AG20443 (cell line): ENCODE measurements at places on chromosomes 2 and 18.

DNA sequence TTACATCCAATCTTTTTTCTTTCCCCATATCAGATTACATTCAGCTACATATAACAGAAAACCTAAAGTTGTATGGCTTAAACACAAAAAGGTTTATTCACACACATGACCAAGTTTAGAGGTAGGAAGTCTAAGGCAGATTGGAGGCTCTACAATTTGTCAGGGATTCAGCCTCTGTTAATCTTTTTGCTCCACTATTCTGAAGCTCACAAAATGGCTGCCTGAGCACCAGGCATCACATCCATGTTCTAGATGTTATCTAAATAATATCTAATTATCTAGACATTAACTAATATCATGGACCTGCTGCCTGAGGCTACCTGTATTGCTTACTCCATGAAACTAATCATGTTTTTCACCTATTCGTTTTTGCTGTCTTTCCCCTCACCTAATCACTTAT, 23.7 kb upstream of the DSC2 start:
- DNase-seq, result no peak

GRCh38 chr2:41736586-41736985, 311.2 kb upstream of the PKDCC start:
- DNase-seq, result no peak

DNA sequence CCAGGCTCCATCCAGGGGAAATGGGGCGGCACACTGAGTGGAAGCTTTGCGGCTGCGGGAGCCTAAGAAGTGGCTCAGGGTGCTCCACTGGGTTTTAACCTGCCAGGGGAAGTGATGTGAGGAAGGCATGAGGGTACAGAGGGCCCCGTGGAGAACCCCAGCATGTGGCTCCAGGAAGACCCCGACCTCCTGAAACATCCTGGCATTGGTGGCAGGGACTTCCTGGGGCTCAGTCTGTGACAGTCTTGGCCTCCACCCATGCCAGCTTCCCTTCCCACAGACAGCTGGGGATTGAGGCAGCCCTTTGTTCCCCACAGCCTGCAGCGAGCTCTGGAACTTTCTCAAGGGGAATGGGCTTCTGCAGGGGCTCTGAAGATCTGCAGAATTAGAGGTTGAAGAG, 146.6 kb downstream of the TNS1 start:
- no peak for DNase-seq

- DNase-seq, result no peak
These were observed 221.6 kb downstream of the GPD2 start for GRCh38 chr2:156657809-156658208.

DNA sequence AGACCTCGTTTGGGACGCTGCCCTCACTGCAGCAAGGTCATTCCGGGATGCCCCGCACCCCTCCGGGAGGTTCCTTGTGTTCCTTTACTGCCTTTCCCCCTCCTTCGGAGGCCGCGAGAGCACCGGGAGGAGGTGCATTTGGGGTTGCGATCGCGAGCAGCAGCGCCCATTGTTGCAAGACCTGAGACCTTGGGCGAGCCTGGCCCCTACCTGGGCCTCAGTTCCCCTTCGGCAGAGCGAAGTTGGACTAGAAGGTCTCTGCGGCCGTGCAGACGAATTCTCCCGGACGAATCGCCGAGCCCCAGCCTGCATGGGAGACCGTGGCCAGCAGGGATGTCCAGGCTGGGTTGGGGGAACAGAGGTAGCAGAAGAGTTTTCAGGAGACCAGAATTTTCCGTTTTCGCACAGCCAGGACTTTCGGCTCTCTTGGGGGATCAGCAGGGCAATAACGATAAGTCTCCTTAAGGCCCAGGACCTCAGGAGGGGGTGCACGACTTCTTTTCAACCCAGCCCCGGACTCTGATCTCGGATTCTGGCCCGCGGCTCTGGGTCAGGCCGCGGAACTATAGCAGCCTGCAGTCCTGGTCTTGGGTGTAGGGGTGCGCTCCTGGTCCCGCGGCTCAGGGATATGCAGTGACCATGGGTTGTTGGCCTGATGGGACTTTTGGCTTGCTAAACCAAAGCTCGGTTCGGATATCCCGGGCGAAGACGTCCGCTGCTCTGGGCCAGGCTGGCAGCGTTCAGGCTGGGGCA, 2.8 kb downstream of the GDF7 start:
- DNase-seq, result no peak

DNA sequence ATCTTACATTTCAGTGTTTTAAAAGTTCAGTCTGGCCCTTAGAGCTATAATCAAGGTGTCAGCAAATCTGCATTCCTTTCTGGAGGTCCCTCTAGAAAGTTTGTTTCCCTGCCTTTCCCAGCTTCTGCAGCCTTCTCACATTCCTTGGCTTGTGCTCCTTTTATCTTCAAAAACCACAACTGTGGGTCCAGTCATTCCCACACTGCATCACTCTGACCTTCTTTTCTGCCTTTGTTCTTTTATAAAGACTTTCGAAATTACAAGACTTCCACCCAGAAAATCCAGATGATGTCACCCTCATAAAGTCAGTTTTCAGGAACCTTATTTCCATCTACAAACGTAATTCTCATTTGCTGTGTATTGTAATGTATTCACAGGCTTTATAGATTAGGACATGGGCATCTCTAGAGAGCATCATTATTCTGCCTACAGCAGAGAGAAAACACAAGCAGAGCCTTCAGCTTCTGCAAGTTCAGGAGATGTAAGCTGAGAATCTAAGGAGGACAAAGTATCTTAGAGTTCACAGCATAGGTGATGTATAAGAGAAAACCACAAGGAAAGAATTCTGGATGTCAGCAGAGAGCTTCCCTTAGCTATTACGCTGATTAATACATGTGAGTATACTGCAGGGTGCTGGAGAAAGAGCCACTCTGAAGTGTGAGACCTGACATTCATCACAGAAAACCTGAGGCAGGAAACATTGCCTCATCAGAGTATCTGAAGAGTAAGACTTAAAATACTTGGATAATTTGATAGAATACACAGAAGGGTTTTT, 1100.2 kb downstream of the CBLN2 start:
- no peak for DNase-seq

- peak; percentile 13 for DNase-seq
These were observed 264.7 kb downstream of the CCDC85A start for GRCh38 chr2:56448403-56449001.

- no peak for DNase-seq
These were observed 134.1 kb downstream of the FMNL2 start for GRCh38 chr2:152468899-152469692.

DNA sequence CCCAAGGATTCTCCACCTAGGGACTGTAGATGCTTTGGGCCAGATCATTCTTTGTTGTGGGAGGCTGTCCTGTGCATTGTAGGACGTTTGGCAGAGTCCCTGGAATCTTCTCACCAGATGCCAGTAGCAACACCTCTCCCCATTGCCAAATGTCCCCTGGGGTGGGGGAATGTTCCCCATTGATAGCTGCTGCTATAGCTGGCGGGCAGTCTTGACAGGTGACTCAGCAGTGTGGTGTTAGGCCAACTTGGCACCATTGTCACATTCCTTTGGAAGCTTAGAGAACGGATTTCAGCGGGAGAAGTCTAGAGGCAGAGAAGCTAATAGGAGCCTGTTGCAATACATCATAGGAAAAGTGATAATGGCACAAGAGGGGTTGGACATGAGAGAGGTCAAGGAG, 495.7 kb upstream of the SMIM21 start:
- DNase-seq, result peak; percentile 85

GRCh38 chr2:236659758-236660150, 90.1 kb downstream of the ACKR3 start:
- DNase-seq, result no peak

DNA sequence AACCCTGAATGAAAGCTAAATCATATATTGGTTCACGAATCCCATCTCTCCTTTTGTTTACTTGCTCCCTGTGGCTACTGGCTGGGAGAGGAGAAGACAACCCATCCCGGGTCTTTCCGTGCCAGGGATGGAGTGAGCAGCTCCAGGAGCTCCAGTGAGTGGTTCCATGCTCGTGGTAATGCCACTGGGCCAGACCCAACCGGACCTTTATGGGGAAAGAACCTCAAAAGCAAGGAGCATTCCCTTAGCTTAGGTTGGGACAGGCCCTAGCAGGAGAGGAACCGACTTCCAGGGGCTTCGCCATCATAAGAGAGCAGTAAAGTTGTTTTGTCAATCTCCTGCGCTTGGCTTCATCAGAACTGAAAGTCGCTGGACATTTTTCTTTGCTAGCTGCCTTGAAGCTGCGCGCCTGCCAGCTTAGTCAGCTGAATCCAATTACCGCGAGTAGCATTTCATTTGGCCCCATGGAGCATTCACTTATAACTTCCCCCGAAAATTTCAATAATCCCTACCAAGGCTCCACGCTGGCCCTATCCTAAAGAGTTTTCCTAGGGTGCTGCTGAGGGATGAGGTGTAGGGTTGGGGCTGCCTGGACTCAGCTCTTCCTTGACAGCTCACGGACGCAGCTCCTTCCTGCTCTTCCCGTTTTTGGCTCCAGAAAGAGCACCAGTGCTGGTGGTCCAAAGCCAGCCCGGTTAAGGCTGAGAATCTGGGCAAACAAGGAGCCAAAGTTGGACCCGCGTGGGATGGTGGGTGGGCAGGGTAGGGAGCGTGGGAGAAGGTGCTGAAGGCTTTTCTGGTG, 4.9 kb downstream of the HOXD3 start:
- DNase-seq, result peak; percentile 77

DNA sequence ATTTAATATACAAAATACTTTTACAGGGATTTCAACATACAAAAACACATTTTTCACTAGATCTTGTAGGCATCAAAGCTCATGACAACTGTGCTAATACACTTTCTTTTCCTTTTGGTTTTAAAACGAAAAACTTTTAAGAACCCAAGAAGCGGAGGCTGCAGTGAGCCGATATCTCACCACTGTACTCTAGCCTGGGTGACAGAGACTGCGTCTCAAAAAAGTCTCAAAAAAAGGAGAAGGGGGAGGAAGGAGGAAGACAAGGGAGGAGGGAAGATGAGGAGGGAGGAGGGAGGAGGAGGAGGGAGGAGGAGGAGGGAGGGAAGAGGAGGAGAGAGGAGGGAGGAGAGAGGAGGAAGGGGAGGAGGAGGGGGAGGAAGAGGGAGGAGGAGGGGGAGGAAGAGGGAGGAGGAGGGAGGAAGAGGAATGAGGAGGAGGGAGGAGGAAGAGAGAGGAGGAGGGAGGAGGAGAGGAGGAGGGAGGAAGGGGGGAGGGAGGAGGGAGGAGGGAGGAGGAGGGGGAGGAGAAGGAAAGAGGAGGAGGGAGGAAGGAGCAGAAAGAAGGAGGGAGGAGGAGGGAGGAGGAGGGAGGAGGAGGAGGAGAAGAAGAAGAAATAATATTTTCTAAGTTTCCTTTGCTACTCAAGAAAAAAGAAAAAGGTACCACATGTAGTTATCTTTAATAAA, 13.8 kb downstream of the ROCK2 start:
- no peak for DNase-seq

GRCh38 chr2:96097441-96097840, 18.9 kb downstream of the ADRA2B start:
- no peak for DNase-seq

DNA sequence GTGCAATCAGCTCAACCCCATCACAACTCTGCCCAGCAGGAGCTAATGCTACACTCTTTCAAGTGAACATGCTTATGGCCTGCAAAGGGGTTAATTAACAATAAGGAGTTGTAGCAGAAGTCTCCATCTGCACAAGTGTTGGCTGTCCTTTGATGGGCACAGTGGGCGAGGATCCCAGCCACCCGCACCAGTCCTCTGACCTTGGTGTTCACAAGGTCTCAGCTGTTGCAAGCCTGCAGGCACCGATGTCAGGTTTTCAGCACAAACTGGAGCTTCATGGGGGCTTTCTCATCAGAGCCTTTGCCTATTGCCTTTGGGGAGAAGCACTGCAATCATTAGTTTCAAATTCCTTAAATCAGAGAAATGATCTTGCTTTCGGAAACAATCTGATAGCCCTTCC, 60.9 kb upstream of the TMEM178A start:
- DNase-seq, result no peak

- DNase-seq, result peak; percentile 95
These were observed 61.2 kb upstream of the GPC1 start for GRCh38 chr2:240374085-240374907.

- DNase-seq, result no peak
These were observed 389.6 kb downstream of the TRIB2 start for GRCh38 chr2:13106302-13106701.

GRCh38 chr2:174286172-174286571, 37.8 kb upstream of the OLA1 start:
- DNase-seq, result no peak

DNA sequence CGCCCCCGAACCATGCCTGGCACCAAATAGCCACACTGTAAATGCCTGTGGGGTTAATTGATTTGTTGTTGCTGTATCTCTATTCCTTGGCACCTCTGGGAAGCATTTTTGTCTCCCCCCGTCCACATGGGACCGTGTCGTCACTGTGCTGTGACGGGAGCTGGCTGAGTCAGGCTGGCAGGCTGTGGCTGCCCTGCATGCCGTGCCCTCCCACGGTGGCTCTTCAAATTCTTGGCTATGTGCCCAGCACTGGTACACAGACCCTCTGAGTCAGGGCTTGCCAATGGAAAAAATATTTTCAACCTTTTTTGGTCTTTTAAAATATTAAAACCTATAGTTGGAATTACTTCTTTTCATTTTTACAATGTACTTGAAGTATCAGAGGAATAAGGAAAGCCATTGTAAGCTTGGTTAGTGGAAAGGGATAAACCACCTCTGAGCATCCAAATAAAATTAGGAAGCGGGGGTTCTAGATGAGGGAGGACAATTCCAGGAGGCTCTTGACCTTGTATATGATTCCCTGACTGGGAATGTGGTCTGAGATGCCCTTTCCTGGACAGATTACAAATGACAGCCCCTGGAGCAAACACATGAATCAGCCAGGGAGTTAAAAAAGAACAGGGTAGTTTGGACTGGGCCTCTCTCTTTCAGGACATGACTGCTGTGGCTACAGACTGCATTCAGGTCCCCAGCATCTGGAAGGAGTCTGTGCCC, 59.4 kb downstream of the DGKD start:
- peak; percentile 84 for DNase-seq

DNA sequence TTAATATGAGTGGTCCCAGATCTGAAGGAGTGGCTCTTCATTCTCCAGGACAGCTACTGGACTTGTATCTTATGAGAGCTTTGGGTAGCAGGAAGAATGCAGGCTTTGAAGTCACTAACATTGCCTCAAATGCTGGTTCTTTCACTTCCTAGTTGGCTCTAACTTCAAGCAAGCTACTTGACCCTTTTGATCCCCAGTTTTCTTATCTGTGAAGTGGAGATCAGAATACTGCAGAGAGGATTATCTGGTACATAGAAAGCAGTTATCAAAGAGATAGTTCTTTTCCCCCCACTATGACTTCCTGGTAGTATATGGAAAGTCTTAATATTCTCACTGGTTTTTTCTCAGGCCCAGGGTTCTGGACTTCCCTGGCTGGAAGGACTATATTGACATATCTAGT, 3.4 kb upstream of the PLCL1 start:
- no peak for DNase-seq

DNA sequence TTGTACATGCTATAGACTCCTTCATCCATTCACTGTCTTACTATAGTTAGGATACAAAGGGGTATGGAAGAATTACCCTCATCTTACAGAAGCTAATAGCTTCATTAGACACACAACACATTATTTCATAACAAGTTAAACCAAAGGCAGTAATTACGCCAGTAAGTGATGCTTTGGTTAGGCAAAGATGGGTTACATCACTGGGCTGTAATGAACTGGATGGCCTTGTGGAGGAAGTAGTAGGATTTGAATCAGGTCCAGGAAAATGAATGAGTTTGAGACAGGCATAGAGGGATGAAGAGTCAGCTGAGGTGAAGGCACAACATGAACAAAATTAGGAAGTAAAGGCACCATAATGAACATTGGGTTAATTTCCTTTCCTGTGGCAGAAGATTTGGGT, 80.1 kb downstream of the SOCS6 start:
- DNase-seq, result no peak
